GF-D8 (cell line): ENCODE measurements at places on chromosomes 4 and X.

- no peak for DNase-seq
Observed at GRCh38 chr4:43332052-43332425, 439.5 kb downstream of the GRXCR1 start.

DNA sequence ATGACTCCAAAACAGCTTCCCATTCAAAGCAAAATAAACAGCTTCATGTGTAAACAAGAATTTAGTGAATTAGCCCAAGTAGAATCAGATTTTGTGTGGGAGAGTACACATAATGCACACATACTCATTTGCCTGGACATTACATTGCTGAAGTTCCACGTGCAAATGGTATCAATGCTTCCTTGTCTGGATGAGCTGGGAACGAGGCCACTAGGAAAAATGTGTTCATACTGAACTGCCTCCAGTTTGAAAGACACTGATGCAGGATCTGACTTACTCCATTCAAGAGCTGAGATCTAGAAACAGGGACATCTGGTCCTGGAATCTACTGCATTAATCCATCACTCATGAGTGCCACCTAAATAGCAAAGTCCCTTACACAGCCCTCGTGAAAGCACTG is 228.0 kb downstream of the APBB2 start:
- no peak for DNase-seq

DNA sequence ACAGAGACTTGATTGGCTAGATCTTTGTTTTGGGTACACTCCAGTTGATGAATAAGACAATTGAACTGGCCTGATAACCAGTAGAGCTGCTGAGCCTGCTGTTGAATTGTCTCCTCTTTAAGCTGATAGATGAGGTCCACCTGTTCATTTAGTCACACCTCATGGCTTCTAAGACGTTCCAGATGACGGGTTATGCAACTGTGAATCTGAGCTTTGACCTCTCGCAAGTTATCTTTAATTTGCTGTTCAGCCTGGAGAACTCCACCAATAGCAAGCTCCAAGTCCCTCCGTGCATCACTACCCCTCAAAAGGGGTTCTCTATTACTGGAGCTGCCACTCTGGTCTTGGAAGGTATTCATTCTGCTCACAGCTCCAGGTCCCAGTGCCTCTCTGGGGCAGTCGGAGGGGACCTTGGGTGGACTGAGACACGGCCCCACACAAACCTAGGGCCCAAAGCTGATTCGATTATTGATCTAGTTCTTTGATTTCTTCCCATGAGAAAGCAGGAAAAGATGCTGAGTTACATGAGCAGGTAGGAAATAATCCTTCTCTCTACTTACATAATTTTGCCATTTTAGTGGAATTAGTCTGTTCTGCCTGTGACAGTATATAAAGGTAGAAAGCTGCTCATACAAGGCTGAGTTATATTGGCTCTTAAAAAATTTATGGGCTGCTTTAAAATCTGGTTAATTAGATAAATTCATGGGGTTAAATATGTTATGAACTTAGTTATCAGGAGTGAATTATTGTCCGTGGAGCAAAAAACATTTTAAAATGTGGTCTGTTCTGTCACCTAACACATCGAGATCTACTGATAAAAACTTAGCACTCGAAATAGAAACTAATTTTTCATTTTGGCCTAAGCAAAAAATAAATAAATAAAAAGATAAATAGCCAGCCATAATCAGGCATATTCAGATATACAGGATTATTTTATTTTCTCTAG is 6.8 kb downstream of the MMAA start:
- no peak for DNase-seq

DNA sequence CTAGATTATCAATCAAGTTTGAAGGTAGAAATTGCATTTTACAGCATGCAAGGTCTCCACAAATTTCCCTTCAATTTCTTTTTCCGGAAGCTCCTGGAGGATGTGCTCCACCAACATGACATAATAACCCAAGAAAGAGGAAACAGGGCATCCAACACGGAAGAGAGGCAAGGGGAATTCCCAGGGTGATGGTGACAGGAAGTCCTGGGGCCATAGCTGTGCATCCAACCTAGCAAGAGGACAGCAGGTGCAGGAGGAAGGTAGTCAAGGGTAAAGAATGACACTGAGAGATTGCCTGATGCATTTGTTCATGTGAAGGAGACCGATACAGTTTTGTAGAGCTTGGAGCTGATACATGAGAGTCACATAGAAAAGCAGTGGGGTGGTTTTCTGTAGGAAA is 115.7 kb upstream of the LSM6 start:
- DNase-seq = no peak

- no peak for DNase-seq
Observed at GRCh38 chrX:38516196-38516774, 45.1 kb upstream of the TSPAN7 start.

GRCh38 chr4:173855015-173855414 is 325.0 kb upstream of the HAND2 start:
- no peak for DNase-seq

DNA sequence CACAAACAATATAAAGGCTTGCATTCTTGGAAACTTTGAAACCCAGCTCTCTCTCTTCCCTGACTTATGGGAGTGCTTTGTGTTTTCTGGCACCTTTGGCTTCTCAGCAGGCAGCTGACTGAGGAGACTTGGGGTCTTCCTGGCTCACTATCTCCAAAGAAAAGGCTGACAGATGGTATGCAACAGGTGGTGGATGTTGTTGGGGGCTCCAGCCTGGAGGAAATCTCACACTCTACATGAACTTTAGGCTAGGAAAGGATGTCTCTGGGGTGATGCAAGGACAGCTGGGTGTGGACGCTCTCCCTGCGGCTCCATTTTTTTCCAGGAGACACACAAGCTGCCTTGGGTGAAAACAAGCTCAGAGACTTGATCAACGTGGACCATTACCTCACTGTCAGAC is 67.4 kb downstream of the DNAAF6 start:
- no peak for DNase-seq

- no peak for DNase-seq
Observed at GRCh38 chrX:153060095-153060445, 3.8 kb downstream of the PNMA3 start.

GRCh38 chr4:176886135-176886534 is 93.4 kb upstream of the VEGFC start:
- DNase-seq = no peak
